Ascending aorta (tissue), 2 donors: ENCODE measurements at places on chromosomes 12 and 14. TPM values are rescaled to one million over a fixed set of nuclear protein-coding genes. Genes with fewer than 3 reads are reported as not detected.

The LBHD2 gene
- total RNA-seq: not detected

DNA sequence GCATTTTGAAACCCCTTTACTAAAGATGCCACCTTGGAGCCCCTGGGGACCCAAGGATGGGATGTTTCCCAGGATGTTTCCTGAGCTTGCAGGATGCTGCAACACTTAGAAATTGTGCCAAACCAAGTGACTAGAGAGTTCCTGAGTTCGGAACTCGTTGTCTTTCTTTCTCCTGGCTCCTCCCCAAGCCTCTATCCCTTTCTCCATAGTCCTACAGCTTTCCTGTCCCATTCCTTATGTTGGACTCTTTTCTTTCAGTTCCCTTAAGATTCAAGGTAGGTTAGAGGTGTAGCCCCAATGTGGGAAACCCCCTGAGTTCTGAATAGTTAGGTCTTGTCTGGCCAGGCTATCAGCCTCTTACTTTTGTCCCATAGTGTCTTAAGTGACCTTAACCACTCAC is 1.4 kb upstream of the KIF5A start:
- no peaks in the 10 kb centered on the region for H3K27me3 ChIP-seq
- no peaks in the 10 kb centered on the region for H3K36me3 ChIP-seq
- no peak overlapping the region for H3K4me3 ChIP-seq
- no peak overlapping the region for H3K27ac ChIP-seq

DNA sequence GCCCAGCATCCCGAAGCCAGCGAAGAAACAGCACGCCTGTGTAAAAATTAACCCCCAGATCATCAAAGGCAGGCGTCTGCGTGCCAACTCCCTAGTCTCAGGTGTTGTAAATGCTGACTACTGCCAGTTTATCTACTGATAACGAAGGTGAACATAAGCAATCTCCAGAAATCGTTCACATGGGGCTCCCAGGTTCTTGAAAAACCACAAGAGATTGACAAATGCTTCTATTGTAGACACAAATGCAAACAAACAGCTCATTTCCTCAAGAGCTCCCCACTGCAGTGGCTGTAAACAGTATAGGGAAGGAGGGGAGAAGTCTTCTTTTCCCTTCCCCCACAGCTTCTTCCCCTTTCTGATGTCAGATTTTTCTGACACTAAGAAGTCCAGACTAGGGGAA is 5.3 kb upstream of the PLEKHG3 start:
- no peak for DNase-seq
- no peaks in the 10 kb centered on the region for H3K27me3 ChIP-seq
- no peak overlapping the region for H3K4me3 ChIP-seq
- no peaks in the 10 kb centered on the region for H3K36me3 ChIP-seq

- no peaks in the 10 kb centered on the region for H3K4me1 ChIP-seq
- no peak overlapping the region for H3K4me3 ChIP-seq
- H3K36me3 ChIP-seq: peaks cover 4% of the 10 kb centered on the region
- no peak for DNase-seq
Observed at GRCh38 chr14:31727797-31728196, 166.6 kb downstream of the NUBPL start.

- no peak overlapping the region for H3K27ac ChIP-seq
- DNase-seq: no peak
- no peaks in the 10 kb centered on the region for H3K36me3 ChIP-seq
- H3K4me3 ChIP-seq: no peak overlapping the region
Observed at GRCh38 chr14:78673845-78674244, 503.7 kb downstream of the NRXN3 start.
